Cardiac septum (tissue), 1 donor: ENCODE measurements at places on chromosomes 3 and 15. TPM values are rescaled to one million over a fixed set of nuclear protein-coding genes. Genes with fewer than 3 reads are reported as not detected.

ADGRG7 gene
- 0.13 TPM for total RNA-seq

STRA6 gene
- 0.13 TPM for total RNA-seq

SLC26A6 gene
- 8.9 TPM for total RNA-seq

GRCh38 chr3:156016902-156017301, 103.5 kb upstream of the KCNAB1 start:
- DNase-seq, result no peak

GRCh38 chr3:77618686-77619085, 578.8 kb downstream of the ROBO2 start:
- no peak for DNase-seq

DNA sequence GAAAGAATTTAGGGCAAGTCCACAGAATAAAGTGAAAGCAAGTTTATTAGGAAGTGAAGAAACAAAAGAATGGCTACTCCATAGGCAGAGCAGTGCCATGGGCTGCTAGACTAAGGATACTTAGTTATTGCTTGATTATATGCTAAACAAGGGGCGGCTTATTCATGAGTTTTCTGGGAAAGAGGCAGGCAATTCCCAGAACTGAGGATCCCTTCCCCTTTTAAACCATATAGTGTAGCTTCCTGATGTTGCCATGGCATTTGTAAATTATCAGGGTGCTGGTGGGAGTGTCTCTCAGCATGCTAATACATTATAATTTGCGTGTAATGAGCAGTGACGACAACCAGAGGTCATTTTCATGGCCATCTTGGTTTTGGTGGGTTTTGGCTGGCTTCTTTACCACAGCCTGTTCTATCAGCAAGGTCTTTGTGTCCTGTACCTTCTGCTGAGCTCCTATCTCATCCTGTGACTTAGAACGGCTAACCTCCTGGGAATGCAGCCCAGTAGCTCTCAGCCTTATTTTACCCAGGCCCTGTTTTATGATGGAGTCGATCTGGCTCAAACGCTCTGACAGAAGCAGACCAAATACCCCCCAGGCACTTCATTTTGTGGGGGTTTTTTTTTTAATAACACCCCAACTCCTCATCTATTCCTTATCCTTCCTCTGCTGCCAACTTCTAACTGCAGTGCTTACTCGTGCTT, 103.0 kb upstream of the RARB start:
- DNase-seq, result no peak

DNA sequence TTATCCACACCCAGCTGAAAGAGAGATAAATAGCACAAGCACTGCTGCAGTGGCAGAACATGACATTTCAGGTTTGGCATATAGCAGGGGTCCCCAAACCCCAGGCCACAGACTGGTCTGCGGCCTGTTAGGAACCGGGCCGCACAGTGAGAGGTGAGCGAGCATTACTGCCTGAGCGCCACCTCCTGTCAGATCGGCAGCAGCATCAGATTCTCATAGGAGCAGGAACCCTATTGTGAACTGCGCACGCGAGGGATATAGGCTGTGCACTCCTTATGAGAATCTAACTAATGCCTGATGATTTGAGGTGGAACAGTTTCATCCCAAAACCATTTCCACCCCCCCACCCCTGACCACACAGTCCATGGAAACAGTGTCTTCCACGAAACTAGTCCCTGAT, 54.6 kb downstream of the CCR4 start:
- no peak for DNase-seq
